ENCODE measurements at places on chromosomes 12 and 14. TPM values are rescaled to one million over a fixed set of nuclear protein-coding genes. Genes with fewer than 3 reads are reported as not detected.

DNA sequence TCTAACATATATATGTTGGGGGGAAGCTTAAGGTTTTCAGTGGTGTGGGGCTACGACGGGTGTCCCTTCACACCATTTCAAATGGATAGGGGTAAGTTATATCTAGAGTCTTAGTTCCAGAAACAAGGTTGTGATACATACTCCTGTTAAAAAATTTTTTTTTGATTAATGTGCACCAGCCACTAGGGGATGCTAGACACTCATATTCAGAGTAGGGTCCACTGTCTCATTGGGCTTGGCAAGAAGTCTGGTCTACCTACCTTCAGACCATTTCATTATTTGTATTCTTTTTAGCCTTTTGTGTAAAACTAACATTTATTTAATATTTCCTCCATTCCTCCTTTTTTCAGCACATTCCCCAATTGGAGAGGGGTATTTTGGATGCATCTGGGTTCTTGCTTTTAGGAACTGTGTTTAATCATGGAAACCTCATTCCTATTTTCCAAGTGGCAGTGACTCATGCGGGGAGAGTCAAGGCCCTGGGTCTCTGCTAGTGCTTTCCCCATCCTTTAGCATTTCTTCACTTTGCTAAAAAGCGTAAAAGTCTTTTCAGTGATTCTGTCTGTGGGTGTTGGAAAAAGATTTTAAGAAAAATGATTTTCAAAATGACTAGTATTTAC lies 33.4 kb downstream of the ANO4 start:
- no peak overlapping the region for H3K27ac ChIP-seq
- H3K36me3 ChIP-seq, result no peaks in the 10 kb centered on the region
- no peak for DNase-seq
- H3K4me3 ChIP-seq, result no peak overlapping the region
- no peaks in the 10 kb centered on the region for H3K4me1 ChIP-seq

DNA sequence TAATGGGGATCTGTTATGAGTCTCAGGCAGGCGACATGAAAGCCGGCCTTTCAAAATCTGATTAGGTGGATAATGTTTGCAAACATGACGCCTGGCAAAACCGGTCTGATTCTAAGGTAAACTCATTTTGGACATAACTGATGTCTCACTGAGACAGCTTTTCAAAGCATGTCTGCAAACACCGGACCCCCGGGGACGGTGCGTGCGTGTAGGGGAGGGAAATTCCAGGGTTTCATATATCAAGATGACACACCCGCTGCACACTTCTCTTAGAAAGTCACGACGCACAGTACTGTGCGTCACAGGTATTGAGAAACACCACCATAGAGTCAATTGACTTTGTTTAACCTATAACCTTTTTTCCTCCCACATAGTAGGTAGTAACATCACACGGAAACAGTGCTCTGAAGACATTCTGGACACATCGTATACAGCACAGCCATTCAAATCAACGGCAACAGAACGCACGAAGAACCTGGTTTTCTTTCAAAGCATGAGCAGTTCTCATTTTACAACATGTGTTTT lies 43.9 kb upstream of the TESC start:
- H3K36me3 ChIP-seq, result peaks cover 25% of the 10 kb centered on the region
- no peak overlapping the region for H3K4me3 ChIP-seq
- peaks cover 16% of the 10 kb centered on the region for H3K4me1 ChIP-seq

GRCh38 chr12:122951406-122951805 lies 14.9 kb downstream of the ABCB9 start:
- DNase-seq, result no peak
- H3K36me3 ChIP-seq, result no peaks in the 10 kb centered on the region

CLEC4C gene
- total RNA-seq, result not detected

All from right atrium auricular region (tissue), 2 donors.